ENCODE measurements at places on chromosomes 2 and 18. TPM values are rescaled to one million over a fixed set of nuclear protein-coding genes. Genes with fewer than 3 reads are reported as not detected.

MOCOS gene
- 4.3 TPM for polyA plus RNA-seq

HOXD9 gene
- polyA plus RNA-seq = 0.21 TPM

GORASP2 gene
- polyA plus RNA-seq = 58.1 TPM

DNA sequence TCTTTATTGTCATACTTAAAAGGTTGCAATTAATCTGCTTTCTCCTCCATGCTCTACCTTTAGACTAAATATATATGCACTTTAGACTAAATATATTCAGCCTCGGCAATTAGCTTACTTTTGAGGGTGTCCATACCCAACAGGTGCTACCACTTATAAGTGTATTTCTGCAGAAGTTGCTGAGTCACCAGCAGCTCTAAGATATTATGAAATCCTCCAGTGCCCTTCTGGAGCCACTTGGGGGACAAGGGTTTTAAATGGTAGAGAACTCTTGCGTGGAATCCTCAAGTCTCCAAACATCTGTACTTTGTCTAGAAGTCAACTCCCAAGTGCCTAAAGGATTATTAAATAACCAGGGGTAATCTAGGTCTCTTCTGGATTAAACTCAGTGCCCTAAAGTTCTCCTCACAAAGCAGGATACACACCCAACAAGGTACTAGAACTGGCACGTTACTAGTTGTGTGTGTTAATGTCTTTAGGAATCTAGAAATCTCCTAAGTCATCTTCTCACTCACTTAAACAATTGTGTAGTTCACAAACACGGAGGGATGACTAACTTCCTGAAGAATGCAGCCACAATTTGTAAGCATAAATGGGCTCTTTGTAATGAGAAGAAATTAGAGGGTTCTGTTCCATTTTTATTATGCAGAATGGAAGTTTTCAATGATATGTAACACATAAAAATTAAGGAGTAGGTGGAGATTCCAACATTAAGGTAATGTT, 159.7 kb downstream of the CD226 start:
- DNase-seq = peak; percentile 78

- peak; percentile 97 for DNase-seq
These were observed 16.1 kb upstream of the CREB1 start for GRCh38 chr2:207513551-207514257.

DNA sequence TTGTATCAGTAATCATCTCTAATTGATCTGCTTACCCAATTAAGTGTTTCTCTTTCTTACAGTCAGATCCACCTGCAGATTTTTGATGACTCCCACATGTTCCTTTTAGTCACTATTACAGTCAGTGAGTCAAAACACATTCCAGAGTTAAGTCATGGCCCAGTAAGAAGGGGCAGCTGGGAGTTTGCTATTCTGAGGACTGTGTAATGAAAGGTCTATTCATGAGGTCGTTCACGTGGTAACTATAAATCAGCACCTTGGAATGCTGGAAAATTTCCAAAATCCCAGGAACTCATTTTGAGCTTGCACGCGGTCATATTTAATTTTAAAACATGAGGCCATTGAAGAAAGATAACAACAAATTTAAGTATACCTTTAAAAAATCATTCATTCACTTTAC, 252.5 kb downstream of the XIRP2 start:
- DNase-seq = peak; percentile 97

DNA sequence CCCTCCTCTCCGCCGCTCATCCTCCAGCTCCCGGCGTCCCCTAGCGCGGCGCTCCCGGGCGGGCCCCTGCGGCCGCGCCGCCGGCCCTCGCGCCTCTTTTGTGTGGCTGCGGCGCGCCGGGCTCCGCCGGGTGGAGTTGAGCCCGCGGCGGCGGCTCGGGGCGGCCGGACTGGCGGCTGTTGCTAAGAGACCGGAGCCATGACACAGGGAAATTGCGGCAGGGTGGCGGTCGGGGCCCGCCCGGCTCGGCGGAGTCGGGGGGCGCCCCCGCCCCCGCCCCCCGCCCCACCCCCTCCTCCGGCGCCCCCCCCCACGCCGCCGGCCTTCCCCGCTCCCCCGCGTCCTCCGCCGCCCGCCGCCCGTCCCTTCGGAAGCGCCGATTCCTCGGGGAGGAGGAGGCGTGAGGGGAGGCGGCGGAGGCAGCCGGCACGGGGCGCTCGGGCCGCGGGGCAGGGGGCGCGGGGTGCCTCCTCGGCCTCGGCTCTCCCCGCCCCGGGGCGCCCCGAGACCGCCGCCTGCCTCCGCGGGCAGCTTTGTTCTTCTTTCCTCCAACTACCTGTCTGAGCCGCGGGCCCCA, at the start of gene TMEM200C:
Gene TMEM200C, minus strand, starts transcription at position 224 of the 577 bp plus-strand sequence. CDS start 3,459 bp downstream, outside the sequence.
- DNase-seq = no peak

DNA sequence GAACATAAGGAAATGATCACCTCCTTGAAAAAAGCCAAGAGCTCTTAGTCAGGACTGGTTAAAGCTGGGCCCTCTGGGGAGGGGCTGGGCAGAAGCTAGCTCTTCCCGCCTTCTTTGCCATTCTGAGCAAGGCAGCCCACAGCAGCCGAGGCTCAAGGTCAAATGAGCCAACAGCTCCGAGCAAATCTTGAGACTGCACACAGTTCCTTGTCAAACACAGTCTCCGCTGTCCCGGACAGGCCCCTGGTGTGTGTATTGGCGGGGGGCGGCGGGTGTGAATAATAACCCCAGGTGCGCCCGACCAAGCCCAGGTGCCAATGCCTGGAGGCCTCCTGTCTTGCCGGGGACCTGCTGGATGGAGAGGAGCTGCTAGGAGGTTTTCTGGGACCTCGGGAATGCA, 46.4 kb upstream of the ACAA2 start:
- no peak for DNase-seq

GRCh38 chr2:119431976-119432850, 559 bp downstream of the TMEM37 start:
- no peak for DNase-seq

- no peak for DNase-seq
These were observed 80.7 kb upstream of the LDLRAD4 start for GRCh38 chr18:13137670-13138419.

All from foreskin keratinocyte (primary cell).